ENCODE measurements at places on chromosomes 7 and 10.

GRCh38 chr7:26655781-26656180, 208.6 kb downstream of the SKAP2 start:
- DNase-seq = no peak

GRCh38 chr7:132200141-132200540, 376.1 kb downstream of the PLXNA4 start:
- DNase-seq = no peak

DNA sequence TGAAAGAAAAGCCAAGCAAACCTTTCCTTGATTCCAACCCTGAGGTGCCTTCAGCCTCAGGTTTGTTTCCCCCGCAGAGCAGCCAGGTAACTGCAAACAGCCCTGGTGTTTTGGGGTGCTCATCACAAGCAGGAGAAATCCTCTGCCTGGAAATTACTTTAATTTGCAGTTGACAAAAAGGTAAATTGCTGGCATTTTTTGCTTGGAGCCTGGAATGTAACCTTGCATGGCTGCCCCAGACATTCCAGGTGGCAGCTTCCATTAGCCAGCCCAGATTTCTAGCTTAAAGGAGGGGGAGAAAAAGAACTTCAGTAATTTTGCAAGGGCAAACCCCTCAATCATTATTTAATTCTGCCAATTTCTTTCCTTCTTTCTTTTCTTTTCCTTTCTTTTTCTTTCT, 194.4 kb downstream of the MYOF start:
- DNase-seq = no peak

DNA sequence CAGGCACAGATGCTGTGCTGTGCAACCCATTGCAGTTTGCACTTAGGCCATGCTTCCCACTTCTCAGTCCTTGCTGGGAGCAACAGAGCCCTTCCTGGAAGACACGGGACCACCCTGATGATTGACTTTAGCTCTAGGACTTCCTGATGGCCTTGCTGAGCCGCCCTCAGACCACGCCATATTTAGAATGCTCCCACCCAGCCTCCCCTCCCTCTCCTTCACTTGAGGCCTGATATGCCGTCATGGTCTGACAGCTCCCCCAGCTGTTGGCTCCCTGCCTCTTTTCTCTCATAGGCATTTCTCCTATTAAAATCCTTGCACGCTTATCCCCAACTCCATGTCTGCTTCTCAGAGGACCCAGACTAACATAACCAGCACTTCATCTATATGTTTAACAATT, 29.4 kb upstream of the GATAD1 start:
- DNase-seq = no peak

GRCh38 chr7:85765698-85766298, 578.9 kb upstream of the SEMA3D start:
- DNase-seq = no peak

GRCh38 chr7:158765020-158765419, 60.4 kb upstream of the NCAPG2 start:
- DNase-seq = no peak

- no peak for DNase-seq
These were observed 14.8 kb downstream of the TSPAN14 start for GRCh38 chr10:80468806-80469421.

DNA sequence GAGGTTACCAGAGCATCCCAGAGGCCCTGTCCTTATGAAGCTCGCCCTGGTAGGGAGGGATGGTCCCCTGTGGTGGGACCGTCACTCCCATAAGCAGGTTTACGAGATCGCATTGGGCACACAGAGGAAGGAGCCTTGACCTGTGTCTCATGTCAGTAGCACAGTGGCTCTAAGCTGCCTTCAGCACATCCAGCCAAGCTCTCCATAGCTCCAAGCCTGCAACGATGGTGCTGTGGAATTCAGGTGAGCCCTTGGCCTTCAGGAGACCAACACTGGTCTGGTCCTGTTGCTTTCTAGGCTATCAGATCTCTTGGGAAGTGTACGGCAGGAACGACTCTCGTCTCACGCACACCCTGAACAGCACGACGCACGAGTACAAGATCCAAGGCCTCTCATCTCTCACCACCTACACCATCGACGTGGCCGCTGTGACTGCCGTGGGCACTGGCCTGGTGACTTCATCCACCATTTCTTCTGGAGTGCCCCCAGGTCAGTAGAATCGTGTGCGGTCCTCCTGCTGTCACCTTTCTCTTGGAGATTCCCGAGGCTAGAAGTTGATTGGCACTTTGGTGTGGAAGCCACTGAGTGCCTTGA, 605.3 kb upstream of the FOXK1 start:
- no peak for DNase-seq

DNA sequence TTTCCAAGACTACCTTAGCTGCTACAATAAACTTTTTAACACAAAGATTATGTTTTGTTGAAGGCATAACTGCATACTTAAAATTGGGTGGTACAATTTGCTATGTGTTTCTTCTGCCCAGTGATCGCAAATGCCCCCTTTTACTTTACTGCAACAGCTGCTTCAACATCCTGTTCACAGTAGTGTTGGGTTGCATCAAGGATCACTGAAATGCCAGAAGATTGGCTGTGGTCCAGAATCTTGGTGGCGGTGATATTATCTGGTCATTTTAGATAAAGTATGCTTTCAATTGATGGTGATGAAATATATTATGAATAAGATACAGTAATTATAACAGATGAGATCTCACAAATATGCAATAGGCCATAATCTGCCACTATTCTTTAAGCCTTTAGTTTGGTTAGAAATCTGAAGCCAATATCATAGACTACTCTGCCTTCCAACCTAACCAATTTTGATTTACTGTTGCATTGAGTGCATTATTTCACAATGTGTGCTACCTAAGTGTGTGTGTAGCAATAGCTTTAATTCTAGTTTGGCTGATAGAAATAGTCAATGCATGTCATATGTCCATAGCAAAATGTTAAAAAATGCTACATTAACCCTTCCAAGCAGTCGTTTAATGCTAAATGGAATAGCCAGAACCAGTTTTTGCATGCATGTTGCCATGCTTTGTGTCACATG, 29.8 kb upstream of the ING3 start:
- DNase-seq = no peak

GRCh38 chr7:104908636-104909035, 105.4 kb upstream of the KMT2E start:
- DNase-seq = no peak

GRCh38 chr10:14674376-14675050, 100.2 kb downstream of the FAM107B start:
- DNase-seq = no peak

- no peak for DNase-seq
These were observed 29.3 kb upstream of the ADD3 start for GRCh38 chr10:109978481-109978880.

- DNase-seq = no peak
These were observed 65.4 kb upstream of the CCAR1 start for GRCh38 chr10:68655620-68656126.

GRCh38 chr10:104501864-104502579, 139.1 kb upstream of the SORCS3 start:
- no peak for DNase-seq

Measured in NCI-H526 treated with DMSO at 0.1 percent for 48 hours (cell line).